ENCODE measurements at places on chromosomes 12 and 14.

DNA sequence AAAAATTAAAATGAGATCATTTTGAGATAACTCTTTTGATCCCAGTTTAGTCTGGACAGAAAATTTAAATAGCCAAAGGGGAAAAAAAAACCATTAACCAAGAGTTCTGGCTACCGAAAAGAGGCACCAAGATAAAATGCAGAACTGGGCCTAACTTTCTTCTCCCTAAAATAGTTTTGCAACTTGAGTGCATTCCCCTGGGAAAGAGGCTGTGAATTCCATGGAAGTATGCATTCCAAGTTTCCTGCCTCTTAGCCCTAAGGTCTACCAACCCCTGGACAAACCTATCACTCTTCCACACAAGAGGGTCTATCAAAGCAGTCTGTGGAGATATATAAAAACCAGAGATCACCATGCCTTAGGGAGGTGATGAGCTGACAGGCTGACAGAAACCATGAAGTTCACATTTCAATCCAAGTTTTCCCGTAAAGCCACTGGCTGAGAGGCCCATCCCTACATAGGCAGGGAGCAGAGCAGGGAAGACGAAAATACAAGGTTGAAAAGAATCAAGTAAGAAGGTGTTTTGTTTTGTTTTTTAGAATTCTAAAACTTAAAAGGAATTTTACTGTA is 33.8 kb downstream of the DCP1B start:
- no peak for DNase-seq

DNA sequence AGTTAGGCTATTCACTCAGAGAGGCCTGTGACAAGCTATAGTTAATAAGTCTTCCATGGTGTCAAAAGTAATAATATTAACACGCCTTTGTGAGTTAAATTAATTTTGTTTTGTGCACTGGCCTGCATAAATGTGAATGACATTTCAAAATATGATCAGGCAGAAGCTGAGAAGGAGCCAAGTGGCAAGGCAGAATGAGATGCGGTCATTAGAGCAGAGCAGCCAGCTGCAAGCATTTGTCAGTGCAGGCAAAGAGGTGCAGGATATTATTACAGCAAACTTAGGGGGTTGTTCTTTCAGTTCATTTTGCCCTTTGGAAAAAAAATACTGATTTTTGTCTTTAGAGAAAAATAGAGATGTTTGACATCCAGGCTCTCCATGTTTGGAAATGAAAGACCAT is 364.5 kb downstream of the PAWR start:
- no peak for DNase-seq

- peak; percentile 46 for DNase-seq
These were observed 205.2 kb downstream of the CACNA1C start for GRCh38 chr12:2258025-2258424.

- DNase-seq: no peak
These were observed 84.2 kb upstream of the STXBP6 start for GRCh38 chr14:25134184-25134583.

DNA sequence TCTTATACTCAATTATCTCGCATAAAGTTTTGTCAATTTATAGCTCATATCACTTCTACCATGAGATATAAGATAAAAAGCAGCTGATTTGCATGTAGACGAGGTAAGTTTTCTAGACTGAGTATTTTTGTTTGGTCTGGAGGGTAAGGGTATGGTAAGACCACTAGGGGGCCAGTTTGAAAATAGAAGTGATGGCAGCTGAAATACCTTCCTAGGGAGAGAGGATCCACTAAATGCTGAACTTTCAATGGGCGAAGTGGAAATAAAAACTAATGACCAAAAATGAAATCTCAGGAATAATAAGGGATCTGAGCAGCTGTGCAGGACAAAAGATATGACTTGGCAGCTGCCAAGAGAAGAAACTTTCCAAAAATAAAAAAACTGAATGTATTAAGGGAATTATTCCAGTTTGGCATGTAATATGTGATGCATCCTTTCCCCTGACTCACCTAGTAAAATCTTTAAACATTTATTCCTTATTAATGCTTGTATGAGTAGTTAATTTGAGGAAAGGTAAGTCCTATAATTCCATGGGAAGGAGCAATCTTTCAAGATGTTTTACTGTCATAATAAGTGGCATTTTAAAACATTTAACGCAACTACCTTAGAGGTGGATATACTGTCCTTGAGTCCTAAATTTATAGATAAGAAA is 754.5 kb downstream of the C12orf50 start:
- peak; percentile 62 for DNase-seq

- DNase-seq: no peak
These were observed 41.1 kb downstream of the GPR19 start for GRCh38 chr12:12654691-12655460.

DNA sequence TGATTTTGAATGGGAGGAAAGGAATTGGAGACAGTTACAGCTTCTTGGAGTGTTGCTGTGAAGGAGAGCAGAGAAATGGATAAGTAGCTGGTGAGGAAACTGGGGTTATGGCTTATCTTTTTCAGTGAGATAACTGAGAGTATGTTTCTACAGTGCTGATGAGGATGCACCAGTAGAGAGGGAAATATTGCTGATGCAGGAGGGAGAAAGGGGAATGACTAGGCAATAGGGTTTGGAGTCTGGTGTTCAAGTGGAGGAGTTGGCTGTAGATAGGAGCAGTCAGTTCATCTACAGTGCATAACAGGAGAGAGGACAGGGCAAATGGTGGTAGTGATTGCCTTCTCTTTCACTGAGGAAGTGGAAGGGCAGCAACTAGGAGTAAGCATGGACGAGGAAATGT is 33.0 kb downstream of the SPATS2 start:
- no peak for DNase-seq

GRCh38 chr14:52917735-52918134 is 33.1 kb downstream of the FERMT2 start:
- DNase-seq: no peak

- peak; percentile 89 for DNase-seq
These were observed 6.7 kb upstream of the SLC6A15 start for GRCh38 chr12:84919271-84919670.

DNA sequence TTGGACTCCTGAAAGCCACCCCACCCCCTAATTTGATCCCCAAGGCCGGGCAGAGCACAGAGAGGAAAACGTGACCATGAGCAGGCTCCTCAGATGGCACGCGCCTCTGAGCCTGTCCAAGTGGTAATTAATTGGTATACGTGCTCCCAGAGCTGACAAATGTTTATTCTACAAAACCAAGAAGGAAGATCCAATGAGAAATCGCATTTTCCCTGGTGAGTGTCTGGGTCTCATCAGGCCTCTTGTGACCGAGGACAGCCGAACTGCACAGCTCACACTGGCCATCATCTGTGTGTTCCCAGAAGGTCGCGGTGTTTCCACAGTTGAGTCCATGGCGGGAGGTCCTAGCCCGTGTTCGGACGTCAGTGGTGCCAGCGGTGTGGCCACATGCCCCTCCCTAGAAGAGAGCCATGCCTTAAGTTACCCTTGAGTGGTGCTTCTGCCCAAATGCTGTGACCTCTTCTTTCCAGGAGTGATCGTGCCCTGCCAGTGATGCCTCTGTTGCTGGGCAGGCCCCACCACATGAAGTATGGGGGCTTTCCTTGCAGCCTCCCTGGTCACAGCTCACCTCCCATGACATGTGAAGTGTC is 317.5 kb upstream of the RTL1 start:
- no peak for DNase-seq

DNA sequence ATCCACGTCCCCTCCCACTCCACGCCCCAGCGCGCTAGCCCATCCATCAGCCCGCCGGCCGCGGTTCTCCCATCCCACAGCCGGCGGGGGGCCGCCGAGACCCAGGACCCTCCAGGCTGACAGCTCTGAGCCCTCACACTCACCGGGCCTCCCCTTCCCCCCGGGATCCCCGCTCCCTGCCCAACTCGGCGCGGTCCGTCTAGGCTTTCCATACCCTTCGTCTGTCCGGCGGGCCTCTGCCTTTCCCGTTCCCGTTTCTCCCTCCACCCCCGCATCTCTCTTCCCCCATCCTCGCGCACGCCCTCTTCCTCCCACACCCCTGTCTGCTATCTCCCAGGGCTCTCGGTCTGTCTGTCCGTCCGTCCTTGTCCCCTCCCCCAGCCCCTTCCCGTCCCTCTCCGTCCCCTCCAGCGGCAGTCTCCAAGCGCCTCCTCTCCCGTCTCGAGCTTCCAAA is 726 bp downstream of the ZFHX2 start:
- DNase-seq: peak; percentile 36

All from ELR (cell line).